Activated CD4-positive, alpha-beta T cell treated with anti-CD3 and anti-CD28 coated beads, Interleukin-2, amount 50 U/mL, for 1 hour (primary cell): ENCODE measurements at places on chromosomes 2 and 18.

- no peak for DNase-seq
These were observed 36.6 kb downstream of the MYOM1 start for GRCh38 chr18:3183103-3183717.

GRCh38 chr18:34835466-34835865 lies 125.4 kb downstream of the DTNA start:
- no peak for DNase-seq

DNA sequence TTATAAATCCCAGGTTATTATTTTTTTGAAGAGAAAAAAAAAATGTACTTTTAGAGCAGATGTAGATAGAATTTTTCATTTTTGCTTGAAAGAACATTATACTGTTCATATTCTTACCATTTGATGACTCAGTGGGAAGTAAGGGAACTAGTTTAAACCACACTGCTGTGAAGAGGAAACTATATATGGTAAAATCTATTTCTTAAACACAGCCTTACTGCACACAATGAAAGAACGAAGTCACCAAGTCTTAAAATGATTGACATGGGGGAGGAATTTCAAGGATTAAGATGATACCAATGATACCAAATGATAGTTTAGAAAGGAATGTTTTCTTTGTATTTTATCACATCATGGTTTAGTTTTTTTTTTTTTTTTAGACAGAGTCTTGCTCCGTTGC lies 5.0 kb downstream of the ACTR2 start:
- DNase-seq: no peak

GRCh38 chr2:102033031-102033749 lies 41.4 kb downstream of the IL1R2 start:
- DNase-seq: no peak

DNA sequence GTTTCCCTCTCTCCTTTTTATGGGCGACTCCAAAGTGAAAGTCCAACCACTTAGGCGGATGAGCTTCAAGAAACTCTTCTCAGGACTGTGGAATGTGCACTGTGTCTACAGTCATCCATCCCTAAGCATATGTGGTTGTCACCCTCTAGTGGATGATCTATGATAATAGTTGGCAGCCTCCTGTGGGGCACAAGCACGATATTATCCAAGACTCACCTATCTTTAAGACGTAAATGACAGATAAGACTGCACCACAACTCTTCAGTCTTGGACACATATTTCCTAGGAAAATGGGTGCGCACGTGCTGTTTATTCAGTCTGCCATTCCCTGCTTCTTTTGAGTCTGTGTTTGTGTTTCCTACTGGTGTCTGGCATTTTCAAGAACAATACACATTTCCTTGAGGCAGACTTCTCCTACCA lies 145.5 kb upstream of the CTAGE1 start:
- DNase-seq: no peak

DNA sequence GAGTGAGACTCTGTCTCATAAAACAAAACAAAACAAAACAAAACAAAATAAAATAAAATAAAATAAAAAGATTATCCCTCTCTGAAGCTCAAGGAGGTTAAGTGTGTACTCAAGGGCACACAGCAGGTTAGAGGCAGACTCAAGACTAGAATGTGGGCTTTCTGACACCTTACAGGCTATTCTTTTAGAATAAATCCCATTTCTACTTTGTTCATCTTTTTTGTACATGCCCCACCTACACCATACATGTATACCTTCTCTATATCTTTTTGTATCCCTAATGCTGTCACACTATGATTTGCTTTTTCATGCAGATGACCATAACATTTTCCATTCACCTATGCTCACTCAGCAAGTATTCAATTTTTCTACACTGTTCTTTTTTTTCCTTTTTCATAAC lies 2.6 kb downstream of the IL1B start:
- DNase-seq: no peak

DNA sequence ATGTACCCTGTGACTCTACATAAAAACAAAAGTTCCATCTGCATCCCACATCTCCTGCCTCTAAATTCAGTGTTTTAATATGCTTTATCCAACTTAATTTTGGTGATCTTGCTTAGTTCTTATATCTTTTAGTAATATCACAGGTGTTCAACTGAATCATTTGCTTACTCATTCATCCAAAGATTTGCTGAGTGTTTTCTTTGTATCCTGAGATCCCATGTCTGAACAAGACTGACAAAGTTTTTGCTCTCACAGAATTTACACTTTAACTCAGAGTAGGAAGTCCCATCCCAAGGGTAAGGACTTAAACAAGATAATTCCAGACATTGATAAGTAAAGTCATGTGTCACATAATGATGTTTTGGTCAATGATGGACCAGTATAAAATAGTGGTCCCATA lies 87.0 kb downstream of the FSIP2 start:
- no peak for DNase-seq

GRCh38 chr2:42897358-42897757 lies 105.0 kb upstream of the HAAO start:
- DNase-seq: no peak

- no peak for DNase-seq
These were observed 60.4 kb downstream of the ABCB11 start for GRCh38 chr2:168970711-168971233.

- no peak for DNase-seq
These were observed 263.4 kb downstream of the AGAP1 start for GRCh38 chr2:235757212-235757611.

DNA sequence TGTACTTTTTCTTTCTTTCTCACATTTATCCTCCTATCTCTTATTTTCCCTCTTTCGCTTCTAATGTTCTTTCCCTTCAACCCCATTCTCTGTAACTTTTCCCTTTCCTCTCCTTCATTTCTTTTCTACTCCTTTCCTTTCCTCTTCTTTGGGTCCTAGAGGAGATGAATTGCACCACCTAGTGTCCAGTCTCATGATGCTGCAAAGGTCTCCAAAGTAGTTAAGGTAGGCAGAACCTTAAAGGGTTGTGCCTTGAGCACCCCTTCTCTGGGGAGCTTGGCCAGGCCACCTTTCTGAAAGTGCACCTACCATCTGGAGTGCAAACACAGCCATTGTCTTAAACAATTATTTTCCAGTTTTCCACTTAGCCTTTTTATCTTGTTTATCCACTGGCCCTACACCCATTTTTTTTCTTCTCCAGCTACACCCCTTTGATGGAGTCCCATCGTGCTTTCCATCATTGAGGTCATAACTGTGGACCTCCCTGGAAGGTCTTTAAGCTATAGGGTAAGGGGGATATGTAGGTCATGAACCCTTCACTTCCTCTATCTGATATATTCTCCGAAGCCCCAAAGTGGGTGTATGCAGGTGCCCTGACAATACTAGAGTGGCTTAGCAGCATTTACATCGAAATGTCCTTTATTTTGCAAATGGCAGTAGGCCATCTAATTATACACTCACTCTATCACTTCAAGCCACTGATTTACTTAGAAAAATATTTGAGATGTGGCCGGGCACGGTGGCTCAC lies 155.9 kb downstream of the ESCO1 start:
- DNase-seq: no peak

GRCh38 chr18:61738488-61738887 lies 154.3 kb downstream of the RNF152 start:
- no peak for DNase-seq

- DNase-seq: no peak
These were observed 183.1 kb downstream of the PID1 start for GRCh38 chr2:229087843-229088516.

DNA sequence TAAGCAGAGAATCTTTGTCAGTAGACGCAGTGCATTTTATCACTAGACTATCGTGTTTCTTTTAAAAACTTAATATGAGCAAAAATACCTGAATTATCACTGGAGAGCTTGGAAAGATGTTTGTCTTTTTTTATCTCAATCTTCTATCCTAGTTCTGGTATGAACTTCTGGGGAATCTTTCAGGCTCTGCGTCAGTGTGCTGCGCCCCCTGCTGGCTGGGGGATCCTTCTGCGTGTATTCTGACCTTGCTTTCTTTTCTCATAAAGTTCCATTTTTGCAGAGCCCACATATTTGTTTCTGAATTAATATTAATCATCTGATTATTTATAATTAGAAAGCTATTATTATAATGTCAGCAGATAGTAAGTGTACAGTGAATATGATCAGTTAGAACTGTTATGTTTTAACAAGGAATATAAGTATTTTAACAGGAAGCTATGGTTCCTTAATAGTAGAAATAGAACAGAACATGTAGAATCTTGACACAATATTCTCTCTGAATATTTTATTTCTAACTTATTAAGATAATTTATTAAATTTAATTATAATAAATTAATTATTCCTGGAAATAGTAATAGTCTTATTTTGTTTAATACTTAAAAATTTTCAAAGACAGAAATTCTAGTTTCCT lies 945.0 kb upstream of the CRIM1 start:
- peak; percentile 22 for DNase-seq

DNA sequence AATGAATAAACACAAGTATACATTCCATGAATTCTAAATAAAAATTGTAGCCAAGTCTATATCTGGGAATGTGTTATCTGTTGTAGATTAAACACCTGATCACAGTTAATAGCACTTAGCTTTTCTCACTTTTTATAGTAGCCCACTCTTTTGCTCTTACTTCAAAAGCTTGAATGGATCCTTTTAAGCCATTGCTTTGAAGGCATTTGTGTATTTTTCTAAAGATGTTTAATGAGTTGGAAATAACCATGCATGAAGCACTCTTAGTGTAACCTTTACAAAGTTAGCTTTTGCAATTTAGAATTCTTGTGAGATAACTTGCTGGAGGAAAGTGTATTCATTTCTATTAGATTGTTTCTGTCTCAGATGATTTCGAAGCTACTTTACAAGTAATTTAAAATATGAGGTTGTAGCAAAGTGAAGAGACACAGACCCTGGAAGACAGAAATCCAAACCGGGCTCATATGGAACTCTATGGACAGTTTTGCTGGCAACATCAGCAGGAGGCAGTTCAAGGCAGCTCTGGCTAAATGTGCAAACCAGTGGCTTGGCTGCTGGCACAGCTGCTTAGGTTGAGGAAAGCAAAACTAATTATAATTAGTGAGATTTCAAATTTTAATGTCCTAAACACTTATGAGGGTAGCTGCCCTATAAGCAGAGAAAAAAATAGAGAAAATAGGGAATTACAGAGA lies 469.8 kb upstream of the ZEB2 start:
- no peak for DNase-seq

GRCh38 chr2:203022751-203023150 lies 8.1 kb downstream of the NBEAL1 start:
- DNase-seq: no peak

- no peak for DNase-seq
These were observed 41.6 kb downstream of the SLC25A12 start for GRCh38 chr2:171852366-171852888.

DNA sequence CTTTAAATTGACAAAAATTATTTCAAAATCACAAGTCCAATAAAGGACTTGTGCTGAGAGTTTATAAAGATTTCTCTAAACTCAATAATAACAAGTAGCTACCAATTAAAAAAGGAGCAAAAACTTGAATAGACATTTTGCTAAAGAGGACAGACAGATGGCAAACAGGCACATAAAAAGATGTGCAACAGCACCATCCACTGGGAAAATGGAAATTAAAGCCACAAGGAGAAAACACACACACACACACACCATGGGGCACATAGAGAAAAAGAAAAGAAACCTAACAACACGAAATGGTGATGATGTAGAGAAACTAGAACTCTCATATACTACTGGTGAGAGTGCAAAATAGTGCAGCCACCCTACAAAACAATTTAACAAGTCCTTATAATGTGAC lies 12.6 kb upstream of the SLC9A4 start:
- no peak for DNase-seq

DNA sequence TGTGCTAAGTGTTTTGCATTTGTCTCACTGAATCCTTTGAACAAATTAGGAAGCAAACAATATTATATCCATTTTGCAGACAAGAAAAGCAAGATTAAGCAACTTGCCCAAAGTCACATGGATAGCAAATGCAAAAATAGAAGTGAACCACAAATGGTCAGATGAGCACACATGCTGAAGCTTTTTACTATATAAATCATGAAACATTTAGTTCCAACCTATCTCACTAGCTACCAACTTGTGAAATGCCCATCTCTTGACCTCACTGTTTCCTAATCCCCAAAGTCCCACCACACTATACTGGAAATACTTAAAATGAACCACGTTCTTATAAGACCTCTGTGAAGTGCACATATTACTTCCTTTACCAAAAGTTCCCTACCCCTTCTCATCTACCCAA lies 380.5 kb downstream of the ERBB4 start:
- DNase-seq: no peak

- DNase-seq: no peak
These were observed 66.5 kb upstream of the TLK1 start for GRCh38 chr2:171227066-171227782.

GRCh38 chr2:36812196-36812595 lies 115.7 kb downstream of the VIT start:
- DNase-seq: no peak

DNA sequence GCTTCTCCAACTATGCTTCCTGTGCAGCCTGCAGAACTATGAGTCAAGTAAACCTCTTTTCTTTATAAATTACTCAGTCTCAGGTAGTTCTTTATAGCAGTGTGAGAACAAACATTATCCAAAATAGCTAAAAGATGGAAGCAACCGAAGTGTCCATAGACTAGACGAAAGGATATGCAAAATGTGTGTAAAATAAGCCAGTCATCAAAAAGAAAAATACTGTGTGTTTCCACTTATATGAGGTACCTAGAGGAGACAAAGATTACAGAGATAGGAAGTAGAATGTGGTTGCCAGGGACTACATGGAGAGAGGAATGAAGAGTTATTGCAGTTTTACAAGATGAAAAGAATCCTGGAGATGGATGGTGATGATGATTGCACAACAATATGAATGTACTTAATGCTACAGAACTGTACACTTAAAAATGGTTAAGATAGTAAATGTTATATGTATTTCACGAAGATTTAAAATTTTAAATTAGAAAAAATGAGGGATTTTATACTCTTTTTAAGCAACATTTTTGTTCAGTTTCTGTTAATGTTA lies 99.3 kb upstream of the FN1 start:
- DNase-seq: no peak

GRCh38 chr2:53969968-53970723 lies 647 bp downstream of the PSME4 start:
- DNase-seq: peak; percentile 7

DNA sequence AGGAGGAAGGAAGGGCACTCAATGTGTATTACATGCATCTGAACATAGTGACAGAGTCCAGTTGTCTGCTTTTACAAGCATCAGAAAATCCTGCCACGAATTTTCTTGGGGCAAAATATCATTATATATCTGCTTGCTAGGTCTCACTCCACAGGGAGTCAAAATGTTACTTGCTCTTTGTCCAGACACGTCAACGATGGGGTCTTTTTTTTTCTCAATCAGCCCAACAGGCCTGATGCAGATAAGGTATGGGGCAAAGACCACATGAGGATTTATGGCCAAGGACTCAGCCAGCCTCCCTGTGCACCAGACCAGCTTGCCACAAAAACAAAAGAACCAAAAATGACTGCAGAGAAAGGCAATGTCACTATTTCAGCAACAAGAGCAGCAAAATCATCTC lies 323.4 kb upstream of the PKDCC start:
- DNase-seq: no peak
